ENCODE measurements at places on chromosomes 16 and 17. TPM values are rescaled to one million over a fixed set of nuclear protein-coding genes. Genes with fewer than 3 reads are reported as not detected.

SERPINF2 gene
- total RNA-seq: 0.31 TPM

C1QTNF8 gene
- not detected for total RNA-seq

CACNG3 gene
- total RNA-seq: 0.47 TPM

TACO1 gene
- total RNA-seq: 25.4 TPM

PMP22 gene
- total RNA-seq: 1.5 TPM

NOG gene
- total RNA-seq: 4.0 TPM

ABCA10 gene
- 14.6 TPM for total RNA-seq

CTRL gene
- total RNA-seq: 0.86 TPM

SLC52A1 gene
- total RNA-seq: 0.63 TPM
